ENCODE measurements at places on chromosomes 4 and X. TPM values are rescaled to one million over a fixed set of nuclear protein-coding genes. Genes with fewer than 3 reads are reported as not detected.
A peak's percentile ranks its signal among the peaks of the same experiment; 100 is the strongest.

DNA sequence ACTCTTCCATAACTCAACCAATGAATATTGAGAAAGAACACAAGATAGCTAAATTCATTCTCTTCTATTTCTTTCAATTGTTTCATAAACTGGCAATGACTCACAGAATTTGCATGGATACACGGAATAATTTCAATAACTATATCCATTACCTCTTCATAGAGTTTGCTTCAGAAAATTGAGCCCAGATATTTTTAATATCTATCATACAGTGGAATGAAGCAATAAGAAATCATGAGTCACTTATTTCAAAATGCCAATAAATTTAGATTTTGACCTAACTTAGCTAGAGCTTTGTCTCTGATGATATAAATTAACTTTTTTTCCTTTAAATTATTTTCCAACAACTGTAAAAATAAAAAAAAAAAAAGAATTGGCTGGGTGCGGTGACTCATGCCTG is 22.2 kb upstream of the MANBA start:
- no peak for DNase-seq

- DNase-seq, result peak; percentile 49
These were observed 17.8 kb upstream of the ZNF827 start for GRCh38 chr4:145956288-145956890.

C4orf50 gene
- total RNA-seq, result 0.02 TPM

- DNase-seq, result no peak
These were observed 136.2 kb upstream of the USP9X start for GRCh38 chrX:40949071-40949470.

GRCh38 chr4:130359542-130359941 is 1263.6 kb downstream of the C4orf33 start:
- no peak for DNase-seq

TIMM8A gene
- 32.2 TPM for total RNA-seq

DNA sequence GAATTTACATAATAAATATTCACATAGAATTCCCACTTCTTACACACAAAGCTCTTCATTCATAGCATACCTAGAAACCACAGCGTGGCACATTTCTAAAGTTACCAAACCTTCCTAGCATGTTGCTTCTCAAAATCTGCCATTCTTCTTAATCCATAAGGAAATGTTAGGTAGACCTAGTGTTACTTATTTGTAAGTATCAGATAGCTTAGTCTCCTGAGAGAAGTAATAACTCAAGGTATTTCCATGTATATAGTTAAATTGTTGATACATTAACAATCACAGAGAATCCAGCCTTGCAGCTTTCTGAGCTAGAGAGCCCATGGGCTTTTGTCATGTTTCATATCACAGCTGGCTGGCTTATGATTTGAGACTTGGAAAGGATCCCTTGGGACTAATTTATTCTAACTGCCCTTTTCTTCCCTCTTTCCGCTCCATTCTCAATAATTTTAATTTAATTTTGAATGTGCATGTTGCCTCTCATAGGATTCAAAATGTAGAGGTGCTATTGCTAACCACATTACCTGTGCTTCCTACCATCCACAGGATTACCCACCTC is 17.6 kb downstream of the SH3RF1 start:
- DNase-seq, result no peak

GRCh38 chrX:16592194-16592770 is 57.7 kb upstream of the S100G start:
- DNase-seq, result no peak

DNA sequence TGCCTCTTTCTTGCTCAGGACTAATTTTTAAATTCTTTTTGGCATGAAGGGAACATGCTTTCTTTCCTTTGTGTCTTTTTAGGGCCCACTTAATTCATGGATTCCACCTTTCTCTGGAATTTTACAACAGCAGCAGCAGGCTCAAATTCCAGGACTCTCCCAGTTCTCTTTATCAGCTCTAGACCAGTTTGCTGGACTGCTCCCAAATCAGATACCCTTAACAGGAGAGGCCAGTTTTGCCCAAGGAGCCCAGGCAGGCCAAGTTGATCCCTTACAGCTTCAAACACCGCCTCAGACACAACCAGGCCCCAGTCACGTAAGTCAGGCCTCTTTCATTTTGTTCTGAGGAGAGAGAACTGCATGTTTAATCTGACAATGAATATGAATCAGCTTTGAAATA is 2.3 kb downstream of the ODAM start:
- DNase-seq, result no peak

GPC4 gene
- total RNA-seq, result 21.1 TPM

GRCh38 chr4:85672959-85673358 is 198.0 kb downstream of the ARHGAP24 start:
- DNase-seq, result no peak

DNA sequence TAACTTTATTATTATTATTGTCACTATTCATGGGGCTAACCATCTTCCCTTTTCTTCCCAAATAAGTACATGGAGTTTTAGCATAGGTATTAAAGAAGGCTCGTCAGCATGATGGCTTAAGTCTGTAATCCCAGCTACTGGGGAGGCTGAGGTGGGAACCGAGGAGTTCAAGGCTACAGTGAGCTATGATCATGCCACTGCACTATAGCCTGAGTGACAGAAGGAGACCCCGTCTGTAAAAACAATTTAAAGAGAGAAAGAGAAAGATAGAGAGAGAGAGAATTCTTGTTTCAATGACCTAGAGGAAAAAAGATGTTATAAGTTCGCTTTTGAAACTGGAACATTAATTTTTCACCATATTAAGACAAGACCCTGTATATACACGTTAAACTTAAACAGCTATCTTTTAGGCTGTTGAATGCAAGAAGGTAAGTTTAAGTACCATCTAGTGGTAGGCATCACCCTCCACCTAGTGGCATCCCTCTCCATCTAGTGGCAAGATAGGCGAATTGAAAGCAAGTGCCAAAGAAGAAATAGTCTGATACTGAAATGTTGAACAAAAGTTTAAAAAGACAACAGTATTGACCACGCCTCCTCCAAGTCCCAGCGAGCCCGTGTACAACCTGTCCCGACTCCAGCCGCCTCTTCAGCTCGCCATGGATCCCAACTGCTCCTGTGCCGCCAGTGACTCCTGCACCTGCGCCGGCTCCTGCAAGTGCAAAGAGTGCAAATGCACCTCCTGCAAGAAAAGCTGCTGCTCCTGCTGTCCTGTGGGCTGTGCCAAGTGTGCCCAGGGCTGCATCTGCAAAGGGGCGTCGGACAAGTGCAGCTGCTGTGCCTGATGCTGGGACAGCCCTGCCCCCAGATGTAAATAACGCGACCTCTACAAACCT is 26.0 kb upstream of the YTHDC1 start:
- DNase-seq, result peak; percentile 6

DNA sequence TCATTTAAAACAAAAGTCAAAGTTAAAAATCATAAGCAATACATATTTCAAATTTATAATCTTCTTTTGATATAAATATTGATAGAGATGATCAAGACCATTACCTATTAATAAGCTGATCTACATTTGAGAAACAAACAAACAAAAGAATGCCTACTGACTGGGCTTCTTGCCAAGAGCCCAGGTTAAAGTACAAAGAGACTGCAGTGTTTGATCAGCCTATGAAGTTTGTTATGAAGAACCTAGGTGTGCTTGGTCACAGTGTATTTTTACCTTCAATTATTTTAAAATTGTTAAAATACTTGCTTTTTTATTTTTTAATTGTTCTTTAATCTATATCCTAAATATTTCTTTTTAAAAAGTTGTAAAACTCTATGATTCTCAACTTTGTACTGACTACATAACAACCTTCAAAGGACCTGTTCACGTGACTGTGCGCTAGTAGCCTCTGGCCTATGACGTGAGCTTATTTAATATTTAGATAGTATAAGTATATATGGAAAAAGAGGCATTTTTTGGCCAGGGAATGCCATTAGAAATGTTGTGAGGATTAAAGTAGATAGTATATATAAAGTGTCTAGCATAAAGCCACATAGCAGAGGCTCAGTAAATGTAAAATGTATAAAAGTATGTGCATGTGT is 11.4 kb upstream of the SLC39A8 start:
- DNase-seq, result no peak

GRCh38 chr4:82823062-82823461 is 24.5 kb upstream of the SCD5 start:
- no peak for DNase-seq

OSTC gene
- total RNA-seq, result 135 TPM

DNA sequence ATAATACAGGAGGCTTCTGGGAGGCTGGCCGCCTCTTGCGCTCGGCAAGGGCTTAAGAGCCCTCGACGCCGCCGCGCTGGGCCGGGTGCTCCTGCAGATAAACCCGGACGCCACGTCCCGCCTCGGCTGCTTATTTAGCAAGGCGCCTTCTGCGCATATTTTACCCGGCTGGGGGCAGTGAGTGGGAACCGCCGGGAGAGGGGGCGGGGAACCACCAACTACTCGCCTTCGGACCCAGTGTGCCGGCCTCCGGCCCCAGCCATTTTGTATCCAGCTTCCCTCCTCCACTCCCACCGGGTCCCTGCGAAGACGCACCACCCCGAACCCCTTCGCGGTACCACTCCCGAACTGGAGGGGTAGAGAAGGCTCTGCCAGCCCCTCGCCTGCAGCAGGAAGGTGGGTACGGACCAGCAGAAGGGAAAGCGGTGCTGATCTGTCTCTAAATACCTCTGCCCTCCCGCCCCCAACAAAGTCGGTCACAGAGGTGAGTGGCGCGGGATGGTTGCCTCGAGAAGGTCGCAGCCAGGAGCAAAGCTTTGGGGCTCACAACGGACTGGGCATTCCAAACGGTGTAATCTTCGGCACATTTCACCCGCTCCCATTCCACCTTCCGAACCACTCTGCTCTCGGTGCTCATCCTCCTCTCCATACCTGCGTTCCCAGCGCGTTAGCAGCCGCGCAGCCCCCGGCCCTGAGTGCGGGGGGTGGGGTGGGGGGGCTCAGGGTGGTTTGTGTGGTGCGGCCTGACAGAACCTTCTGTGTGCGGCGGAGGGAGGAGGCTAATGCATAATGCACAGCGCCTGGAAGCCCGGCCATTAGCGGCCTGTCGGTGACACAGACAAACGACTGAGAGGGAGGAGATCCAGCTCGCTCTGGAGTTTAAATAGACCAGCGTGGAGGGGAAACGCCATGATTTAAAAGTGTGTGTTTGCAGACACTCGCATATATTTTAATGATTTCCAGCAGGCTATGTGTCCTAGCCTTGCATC is 4.9 kb upstream of the BCOR start:
- DNase-seq, result no peak

- no peak for DNase-seq
These were observed 262.6 kb downstream of the GPC3 start for GRCh38 chrX:133722756-133723155.

FHIP1A gene
- not detected for total RNA-seq

DNA sequence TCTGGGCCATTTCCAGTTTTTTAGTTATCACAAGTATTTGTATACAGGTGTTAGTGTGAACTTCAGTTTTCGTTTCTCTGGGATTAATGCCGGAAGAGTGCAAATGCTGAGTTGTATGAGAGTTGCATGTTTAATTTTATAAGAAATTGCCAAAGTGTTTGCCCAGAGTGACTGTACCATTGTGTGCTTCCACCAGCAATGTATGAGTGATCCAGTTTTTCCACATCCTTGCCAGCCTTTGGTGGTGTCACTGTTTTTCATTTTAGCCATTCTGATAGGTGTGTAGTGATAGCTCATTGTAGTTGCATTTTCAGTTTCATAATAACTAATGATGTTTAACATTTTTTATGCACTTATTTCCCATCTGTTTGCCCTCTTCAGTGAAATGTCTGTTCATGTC is 18.4 kb downstream of the PLS3 start:
- no peak for DNase-seq

DNA sequence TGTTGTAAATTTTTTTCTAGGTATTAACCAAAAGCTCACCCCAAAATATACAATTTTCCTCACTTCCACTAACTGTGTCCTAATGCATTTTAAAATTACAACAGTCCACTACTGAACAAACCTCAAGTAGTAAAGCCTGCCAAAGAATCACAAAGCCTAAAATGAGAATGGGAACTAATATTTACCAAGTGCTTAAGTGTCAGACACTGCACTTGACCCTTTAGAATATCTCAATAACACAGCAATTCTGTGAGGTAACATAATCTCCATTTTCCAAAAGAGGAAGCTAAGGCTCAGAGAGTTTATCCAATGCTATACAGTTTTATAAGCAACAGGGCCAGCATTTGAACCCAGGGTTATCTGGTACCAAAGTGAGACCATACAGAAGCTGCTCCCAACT is 4.9 kb downstream of the SLC9A7 start:
- DNase-seq, result no peak

DNA sequence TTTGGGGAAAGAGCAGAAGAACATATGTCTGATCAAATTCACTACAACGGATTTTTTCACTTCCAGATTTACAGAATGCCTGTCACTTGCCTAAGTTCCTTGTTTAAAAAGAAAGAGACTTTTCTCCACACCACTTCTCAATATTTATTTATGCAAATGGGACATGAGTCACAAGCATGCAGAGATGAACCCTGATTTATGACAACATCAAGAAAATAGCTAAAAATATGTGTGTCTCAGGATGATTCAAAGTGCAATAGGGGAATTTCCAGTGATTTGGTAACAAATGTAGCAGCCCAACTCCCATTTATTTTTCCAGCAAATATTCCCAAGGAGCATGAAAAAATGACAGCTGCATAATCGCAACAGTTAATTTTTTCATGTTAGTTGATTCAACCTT is 180.4 kb upstream of the FAT1 start:
- no peak for DNase-seq

VBP1 gene
- total RNA-seq, result 76.9 TPM

MAGIX gene
- 1.4 TPM for total RNA-seq

TSPAN7 gene
- total RNA-seq, result 9.7 TPM

GRCh38 chr4:123468479-123469031 is 72.0 kb downstream of the SPRY1 start:
- no peak for DNase-seq

GRCh38 chr4:138978600-138978999 is 37.0 kb upstream of the NOCT start:
- DNase-seq, result no peak

SLITRK4 gene
- 2.0 TPM for total RNA-seq

FAM53A gene
- total RNA-seq, result 3.6 TPM

CSAG1 gene
- not detected for total RNA-seq

DNA sequence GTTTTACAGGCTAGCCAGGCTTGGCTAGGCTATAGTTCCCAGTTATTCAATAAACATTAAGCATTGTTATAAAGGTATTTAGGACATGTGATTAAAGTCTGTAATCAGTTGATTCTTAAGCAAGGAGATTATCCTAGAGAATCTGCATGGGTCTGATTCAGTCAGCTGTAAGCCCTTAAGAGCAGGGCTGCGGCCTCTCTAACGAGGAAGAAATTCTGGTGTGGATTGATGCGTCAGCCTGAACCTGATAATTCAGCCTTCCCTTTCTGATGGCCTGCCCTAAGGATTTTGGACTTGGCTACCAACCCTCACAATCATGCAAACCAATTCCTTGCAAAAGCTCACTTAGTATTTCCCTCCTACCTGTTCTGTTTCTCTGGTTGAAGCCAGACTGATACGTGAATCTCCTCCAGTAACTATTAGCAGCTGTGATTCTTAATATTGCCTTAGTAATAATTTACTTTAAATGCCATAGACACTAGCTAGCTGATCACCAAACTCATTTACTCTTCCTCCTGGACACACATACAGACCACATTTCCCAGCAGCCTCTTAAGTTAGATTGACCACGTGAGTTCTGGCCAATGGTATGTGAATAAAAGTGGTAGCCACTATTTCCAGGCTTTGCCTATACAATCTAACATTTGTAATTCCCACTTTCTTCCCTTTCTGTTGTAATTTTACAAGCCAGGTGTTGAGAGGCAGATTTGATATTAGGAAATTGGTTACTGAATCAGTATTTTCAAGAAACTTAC is 678.0 kb upstream of the INTU start:
- no peak for DNase-seq

GRCh38 chrX:134803060-134803459 is 144.8 kb upstream of the PLAC1 start:
- DNase-seq, result no peak

All from neural crest cell (in vitro differentiated cells).